Fibroblast of skin of right quadriceps (primary cell): ENCODE measurements at places on chromosomes 7 and 10.

DNA sequence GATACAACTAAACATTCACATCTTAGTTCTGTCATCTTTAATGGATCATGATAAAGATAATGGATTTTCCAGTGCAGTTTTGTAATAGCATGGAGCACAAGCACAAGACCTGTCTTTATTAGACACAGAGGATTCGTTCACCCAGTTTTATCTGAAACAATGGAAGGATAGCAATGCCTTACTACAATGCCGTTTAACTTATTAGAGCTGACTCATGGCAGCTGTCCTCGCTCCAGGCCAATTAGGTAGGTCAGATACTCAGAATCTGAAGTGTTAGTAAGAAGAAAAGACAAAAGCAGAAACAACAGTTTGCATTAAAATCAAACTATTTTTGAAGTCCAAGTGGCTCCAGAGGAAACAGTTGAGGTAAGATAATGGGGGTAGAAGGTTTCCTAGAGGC lies 12.8 kb downstream of the OR13A1 start:
- DNase-seq, result no peak

- DNase-seq, result peak; percentile 78
Measured at GRCh38 chr10:659688-660141, 29.8 kb downstream of the DIP2C start.

GRCh38 chr10:96556003-96556402 lies 30.8 kb downstream of the TM9SF3 start:
- DNase-seq, result peak; percentile 4

- no peak for DNase-seq
Measured at GRCh38 chr7:43195256-43195655, 82.8 kb downstream of the HECW1 start.

DNA sequence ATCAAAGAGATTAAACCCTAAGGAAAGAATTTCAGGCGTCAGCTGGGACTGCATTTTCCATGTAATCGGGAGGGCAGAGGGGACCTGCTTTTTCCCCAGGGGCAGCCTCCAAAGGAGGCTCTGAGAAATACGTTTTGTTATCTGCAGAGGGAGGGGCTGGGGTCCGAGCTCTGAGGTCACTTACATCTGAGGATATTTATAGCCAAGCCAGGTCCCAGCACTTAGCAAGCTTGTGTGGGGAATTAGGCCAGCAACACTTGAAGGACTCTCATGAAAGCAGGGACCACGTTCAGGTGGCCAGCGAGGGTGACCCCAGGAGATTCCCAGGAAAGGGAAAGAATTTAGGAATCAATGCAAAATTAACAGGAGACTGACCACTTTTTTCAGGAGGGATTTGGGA lies 20.6 kb upstream of the GDI2 start:
- DNase-seq, result no peak

- no peak for DNase-seq
Measured at GRCh38 chr7:70347463-70348254, 749.4 kb downstream of the AUTS2 start.

DNA sequence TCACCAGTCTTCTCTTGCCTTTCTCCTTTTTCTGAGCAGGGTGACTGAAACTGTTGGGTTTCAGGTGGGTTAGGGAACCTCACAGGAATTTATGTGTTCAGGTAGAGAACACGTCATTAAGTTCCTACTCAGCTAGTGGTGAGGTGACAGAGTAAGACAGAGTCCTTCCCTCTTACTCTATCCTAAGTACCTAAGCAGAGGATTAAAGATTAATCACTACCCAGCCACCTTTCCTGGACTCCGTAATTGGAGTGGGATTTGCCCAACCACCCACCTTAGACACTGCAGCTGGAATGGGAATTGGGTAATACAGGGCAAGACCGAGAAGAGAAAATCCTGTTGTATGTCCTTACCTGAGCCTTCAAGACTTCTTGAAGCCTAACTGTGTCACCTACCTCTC lies 158.1 kb downstream of the LRRC4 start:
- no peak for DNase-seq

DNA sequence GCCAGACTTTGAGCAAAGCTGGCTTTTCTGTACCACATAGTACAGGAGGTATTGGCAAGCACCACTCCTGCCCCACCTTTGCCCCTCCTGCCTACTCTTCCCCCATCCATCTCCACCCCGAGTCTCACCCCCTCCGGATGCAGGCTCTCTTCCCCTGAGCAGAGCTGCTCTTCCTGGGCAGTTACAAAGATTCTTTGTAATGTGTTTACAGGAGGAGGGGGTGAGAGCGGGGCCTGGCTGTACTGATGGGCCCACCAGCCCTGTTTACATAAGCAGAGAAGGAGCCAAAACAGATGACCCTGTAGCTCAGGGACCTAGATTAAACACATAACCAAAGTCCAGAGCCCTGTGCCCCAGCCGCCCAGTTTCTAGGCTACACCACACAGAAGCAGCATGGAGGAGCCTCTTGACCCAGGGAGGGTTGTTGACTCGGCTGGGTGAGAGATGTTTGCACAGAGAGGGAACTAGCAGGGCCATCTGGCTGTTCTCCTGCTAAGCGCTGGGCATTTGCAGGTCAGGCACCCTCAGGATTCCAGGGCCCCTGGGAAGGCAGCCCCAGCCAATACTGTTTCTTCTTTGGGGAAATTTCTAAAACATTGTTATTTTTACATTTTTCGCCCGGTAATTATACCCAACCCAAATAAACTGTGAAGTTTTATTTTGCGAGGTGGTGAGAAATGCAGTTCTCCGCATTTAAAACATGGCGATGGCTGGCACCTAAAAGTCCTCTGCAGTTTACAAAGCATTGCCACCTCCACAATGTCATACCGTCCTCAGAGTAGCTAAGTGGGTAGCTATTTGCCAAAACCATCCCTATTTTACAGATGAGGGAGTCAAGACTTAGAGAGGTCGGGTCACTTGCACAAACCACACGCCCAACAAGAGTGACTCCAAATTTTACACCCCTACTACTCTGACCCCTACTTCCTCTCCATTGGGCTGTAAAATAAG lies 11.4 kb upstream of the ZKSCAN1 start:
- no peak for DNase-seq

DNA sequence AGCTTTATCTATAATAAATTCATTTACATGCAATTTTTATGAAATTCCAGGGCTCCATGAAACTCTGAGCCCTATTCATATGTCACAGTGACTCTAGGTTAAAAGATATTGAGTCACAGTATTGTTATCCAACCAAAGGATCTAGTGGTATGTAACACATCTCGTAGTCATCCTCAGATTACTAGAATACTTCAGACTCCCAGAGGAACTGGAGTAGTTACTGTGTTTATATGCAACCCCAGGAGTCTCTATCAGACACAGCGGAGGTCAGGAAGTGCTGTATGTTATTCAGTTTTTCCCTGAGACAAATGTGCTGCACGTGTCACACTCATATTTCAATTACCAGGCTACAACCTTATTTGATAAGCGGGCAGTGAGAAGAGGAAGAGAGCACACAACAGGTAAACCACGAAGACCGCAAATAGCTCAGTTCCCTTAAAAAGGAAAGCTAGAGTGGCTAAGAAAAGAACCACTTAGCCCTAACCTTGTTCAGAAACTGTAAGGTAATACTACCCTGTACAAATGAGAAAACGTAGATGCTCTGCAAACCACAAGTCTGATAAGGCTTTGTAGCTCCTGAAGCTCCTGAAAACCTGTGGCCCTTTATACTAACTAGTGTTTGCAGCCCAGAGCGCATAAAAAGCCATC lies 114.0 kb upstream of the CNTNAP2 start:
- DNase-seq, result peak; percentile 74

DNA sequence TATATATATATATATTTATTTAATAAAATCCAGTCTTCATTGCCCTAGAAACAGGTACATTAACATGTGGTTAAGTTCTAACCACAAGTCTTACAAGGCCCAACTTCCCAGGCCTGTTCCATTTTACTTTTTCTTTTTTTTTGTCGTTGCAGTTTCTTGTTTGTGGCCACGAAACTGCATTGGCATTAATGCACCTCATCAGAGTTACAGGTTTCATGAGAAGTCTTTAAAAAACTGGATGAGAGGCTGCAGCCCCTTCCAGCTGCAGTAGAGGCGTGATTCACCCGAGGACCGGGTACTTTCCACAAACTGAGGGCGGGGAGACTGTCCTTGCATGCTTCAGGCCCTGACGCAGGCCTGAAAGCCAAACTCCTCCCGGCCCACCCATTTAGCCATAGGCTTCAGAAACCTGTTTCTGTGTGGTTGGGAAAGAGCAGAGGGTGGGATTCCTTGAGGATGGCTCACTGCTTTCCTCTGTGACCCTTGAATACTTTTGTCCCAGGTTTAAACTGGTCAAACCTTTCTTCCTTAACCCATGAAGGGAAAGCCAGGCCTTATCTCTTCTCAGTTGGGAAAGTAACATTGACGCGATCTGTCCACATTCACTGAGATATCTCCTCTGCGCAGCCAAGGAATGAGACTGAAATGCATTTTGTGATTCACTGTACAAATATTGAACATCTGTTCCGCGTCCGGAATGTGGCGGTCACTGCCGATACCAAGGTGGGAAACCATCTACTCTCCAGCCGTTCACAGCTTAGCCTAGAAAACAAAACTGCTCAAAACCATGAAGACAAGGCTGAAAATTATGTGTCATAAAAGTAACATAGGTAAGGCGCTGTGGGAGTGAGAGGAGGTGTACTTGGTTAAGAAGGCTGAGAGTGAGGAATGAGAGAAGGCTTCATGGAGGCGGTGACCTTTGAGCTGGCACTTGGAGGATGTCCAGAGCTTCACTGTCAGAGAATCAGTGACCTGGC lies 311.7 kb downstream of the GATA3 start:
- peak; percentile 5 for DNase-seq

DNA sequence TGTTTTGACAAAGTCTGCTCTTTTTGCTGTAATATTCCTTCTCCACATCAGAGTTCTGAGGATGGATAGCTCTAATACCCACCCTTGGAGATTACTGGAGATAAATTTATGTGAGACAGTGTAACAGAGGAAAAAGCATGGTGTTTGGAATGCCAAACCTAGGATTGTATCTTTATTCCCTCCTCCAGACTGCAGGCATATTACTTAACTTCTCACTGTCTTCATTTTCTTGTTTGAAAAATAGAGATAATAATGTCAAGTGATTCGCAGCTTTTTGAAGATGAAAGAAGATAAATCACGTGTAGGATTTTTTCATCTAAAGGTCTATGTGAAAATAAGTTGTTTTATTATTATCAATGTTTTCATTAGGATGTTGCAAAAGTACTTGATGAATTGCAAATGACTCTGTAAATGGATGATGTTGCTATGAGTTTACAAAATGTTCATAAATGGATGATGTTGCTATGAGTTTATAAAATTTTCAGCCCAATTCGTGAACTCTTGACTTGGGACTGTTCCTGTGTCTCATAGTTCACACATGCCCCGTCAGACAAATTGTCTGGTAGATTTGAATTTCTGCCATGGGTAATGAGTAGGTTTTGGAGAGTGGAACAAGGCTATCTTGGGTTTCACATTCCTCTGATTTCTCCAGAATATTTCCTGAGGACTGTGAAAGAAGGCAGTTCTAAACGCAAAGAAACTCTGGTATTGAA lies 113.1 kb upstream of the IGFBP3 start:
- peak; percentile 66 for DNase-seq

- no peak for DNase-seq
Measured at GRCh38 chr10:78744491-78745090, 324.2 kb upstream of the ZMIZ1 start.

GRCh38 chr7:41964183-41964753 lies 261.4 kb upstream of the INHBA start:
- no peak for DNase-seq

DNA sequence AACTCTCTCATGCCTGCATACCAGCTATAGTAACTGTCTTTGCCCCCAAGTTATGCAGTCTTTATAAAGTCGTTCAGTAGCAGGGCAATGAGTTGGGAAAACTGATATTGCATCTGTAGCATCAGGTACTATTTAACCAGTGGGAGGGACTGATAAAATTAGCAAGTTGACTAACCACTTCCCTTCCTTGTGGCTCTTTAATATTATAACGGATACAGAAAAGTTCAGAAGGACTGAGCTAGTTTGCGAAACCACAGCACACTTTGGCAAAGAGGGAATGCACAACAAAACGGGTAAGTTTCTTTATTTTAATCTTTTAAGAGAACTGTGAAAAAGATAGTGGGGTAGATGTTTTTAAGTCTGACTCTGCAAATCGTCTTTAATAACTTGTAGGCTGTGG lies 205.3 kb upstream of the HDAC9 start:
- no peak for DNase-seq

DNA sequence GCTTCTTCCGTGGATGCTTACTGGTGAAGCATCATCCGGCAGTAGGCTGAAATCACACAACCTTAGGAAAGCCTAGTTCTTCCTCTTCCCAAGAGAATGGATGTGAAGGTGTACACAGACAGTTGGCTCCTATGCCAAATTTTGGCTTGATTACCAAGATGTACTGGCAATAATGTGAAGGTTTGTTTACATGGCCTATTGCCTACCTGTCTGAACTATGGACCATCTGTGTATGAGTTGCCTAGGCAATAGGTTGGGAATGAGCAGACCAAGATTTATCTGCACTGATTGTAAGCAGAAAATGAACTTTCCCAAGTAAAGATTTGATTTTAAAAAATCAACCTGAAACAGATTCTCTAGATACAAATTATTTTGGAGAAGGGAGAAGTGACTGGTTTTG lies 325.9 kb upstream of the SORCS1 start:
- no peak for DNase-seq

- peak; percentile 68 for DNase-seq
Measured at GRCh38 chr7:66747881-66748511, 7.5 kb downstream of the RABGEF1 start.

DNA sequence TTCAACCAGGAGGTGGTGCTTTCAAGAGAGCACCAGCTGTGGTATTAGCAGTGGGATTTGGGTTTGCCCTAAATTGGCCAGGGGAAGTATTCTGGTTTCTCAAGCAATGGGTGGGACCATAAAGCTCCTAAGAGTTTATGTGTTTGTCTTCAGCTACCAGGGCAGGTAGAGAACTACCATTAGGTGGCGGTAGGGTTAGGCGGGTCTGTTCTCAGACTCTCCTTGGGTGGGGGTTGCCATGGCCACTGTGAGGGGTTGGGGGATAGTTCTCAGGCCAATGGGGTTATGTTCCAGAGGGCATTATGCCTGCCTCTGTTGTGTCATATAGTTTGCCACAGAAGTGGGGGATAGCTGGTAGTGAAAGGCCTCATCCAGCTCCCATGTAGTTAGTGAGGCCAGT lies 47.7 kb upstream of the BICC1 start:
- no peak for DNase-seq

- no peak for DNase-seq
Measured at GRCh38 chr7:3942816-3943745, 642.0 kb downstream of the SDK1 start.

- peak; percentile 65 for DNase-seq
Measured at GRCh38 chr7:19377611-19378344, 232.6 kb upstream of the FERD3L start.

DNA sequence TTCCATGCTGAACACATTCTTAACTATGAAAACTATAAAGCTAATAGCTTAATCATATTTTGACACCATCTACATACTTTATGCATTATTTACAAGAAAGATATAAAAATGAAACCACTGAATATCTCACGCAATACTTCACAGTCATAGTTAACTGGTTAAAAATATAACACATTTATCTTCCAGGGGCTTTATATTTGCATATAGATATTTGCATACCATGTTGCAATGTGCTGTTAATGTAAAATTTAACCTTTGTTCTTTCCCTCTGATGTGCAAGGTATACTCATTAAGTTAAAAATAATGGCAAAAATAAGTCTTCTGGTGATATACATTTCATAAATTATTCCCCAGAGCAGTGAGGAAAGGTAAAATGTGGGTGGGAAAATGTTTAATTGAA lies 76.9 kb upstream of the MGMT start:
- no peak for DNase-seq

GRCh38 chr10:85696893-85697292 lies 669.7 kb downstream of the GRID1 start:
- DNase-seq, result no peak
